Tongue (tissue), 3 donors: ENCODE measurements at places on chromosomes 11 and 22. TPM values are rescaled to one million over a fixed set of nuclear protein-coding genes. Genes with fewer than 3 reads are reported as not detected.

The SPI1 gene
- 5.0 TPM for total RNA-seq

The CD3E gene
- not detected for total RNA-seq

The ADSL gene
- 236 TPM for total RNA-seq

The SLC35E4 gene
- 3.1 TPM for total RNA-seq

The NXPE4 gene
- not detected for total RNA-seq

The KCNK7 gene
- total RNA-seq, result 4.2 TPM

The APBB1 gene
- total RNA-seq, result 42.4 TPM
